ELR (cell line): ENCODE measurements at places on chromosomes 3 and 15.

- no peak for DNase-seq
Measured at GRCh38 chr15:32972686-32973085, 221.8 kb downstream of the FMN1 start.

DNA sequence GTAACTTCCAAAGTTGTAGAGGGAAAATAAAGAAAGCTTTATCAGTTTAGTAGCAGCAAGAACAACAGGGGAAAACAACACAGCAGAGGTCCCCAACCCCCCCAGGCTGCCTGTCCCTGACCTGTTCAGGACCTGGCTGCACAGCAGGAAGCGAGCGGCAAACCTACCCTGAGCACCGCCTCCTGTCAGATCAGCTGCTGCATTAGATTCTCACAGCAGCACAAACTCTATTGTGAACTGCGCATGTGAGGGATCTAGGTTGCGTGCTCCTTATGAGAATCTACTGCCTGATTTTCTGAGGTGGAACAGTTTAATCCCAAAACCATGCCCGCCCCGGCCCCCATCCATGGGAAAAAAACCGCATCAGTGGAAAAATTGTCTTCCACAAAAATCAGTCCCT is 40.3 kb downstream of the USP50 start:
- DNase-seq = no peak

GRCh38 chr15:83475551-83475950 is 28.4 kb downstream of the SH3GL3 start:
- peak; percentile 42 for DNase-seq

DNA sequence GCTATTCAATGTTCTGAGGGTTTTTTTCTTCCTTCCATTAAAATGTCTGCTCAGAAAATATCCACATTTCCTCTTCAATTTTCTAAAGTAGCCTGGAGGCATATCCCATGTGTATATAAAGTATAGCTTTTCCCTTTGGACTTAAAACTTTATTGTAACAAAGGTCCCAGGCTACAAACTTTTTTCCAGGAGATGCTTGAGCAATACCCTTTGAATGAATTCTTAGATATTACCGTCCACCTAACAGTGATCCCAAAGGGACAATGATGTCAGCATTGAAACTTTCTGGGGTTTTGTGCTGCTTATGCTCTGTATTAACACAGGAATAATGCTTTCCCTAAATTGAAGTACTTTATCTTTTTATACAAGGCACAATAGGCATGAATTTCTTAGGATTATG is 525.2 kb downstream of the CADM2 start:
- no peak for DNase-seq

GRCh38 chr15:95017666-95018328 is 786.4 kb downstream of the MCTP2 start:
- DNase-seq = no peak

DNA sequence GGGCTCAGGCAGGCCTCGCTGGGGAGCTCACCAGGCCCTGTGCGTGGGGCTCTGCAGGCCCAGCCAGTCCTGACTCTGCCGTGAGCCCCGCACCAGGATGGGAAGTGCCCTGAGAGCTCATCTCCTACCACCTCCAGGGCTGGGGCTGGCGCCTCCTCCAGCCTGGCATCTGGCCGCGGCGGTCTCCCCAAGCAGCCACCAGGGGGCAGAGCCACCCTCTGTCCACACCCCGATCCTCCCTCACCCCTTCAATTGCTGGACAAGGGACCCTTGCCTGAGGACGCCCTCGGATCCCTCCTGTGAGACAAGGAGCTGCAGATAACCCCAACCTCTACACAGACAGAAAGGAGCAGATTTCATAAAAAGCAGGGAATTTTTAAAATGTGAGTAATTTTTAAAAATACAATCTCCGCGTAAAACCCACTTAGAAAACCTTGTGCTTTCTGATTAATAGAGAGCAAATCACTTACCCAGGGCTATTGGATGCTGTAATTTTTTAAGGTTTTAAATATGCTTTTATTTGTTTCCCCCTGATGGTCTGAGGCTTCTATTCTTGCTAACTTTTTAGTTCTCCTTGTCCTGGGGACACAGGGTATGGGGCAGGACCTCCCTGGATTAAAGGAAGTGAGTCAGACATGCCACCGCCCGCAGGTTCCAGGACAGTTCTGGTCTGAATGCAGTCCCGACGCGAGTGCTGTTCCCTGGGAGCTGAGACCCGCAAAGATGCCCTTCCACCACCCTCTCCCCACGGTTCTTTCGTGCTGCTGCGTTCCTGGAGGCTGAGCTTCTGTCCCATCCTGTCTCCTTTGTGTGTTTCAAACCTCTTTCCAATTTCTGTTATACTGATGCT is 52.3 kb upstream of the CHRNA7 start:
- DNase-seq = peak; percentile 41

GRCh38 chr15:75112848-75113492 is 88.7 kb upstream of the C15orf39 start:
- DNase-seq = no peak

DNA sequence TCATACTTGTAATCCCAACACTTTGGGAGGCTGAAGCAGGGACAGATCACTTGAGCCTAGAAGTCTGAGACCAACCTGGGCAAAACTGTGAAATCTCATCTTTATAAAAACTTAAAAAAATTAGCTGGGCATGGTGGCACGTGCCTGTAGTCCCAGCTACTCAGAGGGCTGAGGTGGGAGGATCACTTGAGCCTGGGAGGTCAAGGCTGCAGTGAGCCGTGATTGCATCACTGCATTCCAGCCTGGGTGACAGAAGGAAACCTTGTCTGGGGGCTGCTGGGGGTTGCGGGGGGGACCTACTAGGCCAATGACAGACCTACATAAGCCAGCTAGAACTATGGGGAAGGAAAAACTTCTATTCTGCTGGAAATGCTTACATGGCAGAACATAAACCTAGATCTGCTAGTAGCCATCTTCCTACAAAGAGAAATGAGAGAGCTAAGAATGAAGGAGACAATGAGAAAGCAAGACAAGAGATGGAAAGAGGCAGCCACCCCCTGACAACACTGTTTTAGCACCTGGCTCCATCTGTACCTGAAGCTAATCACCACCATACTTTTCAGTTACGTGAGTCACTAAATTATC is 23.9 kb downstream of the FOXP1 start:
- no peak for DNase-seq

DNA sequence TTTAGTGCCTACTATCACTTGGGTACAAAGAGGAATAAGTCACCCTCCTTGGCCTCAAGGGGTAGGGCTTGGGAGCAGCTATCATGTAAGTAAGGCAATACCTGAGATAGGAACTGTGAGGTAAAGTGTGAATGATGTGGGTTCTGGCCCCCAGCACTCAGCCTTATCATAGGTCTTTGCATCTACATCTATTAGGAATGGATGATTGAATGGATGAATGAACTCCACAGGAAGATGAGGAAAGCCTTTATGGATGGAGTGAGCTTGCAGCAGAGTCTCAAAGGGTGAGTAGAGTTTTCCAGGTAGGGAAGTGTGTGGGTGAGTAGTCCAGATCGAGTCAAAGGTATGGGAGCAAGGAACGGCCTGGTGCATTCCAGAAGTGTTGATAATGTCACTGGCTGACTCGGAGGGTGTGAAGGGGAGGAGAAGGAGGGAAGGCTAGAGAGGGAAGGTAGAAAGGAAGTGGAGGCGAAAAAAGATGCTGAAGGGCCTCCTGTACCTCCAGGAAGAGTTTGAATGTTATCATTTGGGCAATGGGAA is 13.1 kb upstream of the ABHD2 start:
- DNase-seq = no peak

- peak; percentile 50 for DNase-seq
Measured at GRCh38 chr3:12307136-12307535, 18.3 kb downstream of the PPARG start.

- no peak for DNase-seq
Measured at GRCh38 chr3:65871305-65872141, 167.2 kb downstream of the MAGI1 start.

GRCh38 chr3:30344288-30344687 is 262.1 kb upstream of the TGFBR2 start:
- no peak for DNase-seq

DNA sequence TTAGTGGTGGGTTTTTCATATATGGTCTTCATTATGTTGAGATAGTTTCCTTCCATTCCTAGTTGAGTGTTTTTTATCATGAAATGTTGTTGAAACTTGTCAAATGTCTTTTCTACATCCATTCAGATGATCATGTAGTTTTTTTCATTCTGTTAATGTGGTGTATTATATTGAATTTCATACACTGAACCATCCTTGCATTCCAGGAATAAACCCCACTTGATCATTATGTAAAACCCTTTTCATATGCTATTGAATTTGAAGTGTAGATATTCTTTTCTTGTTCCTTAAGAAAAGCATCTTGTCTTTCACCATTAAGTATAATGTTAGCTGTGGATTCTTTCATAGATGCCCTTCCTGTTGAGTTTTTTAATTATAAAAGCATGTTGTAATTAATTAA is 42.9 kb downstream of the PIAS1 start:
- DNase-seq = no peak

DNA sequence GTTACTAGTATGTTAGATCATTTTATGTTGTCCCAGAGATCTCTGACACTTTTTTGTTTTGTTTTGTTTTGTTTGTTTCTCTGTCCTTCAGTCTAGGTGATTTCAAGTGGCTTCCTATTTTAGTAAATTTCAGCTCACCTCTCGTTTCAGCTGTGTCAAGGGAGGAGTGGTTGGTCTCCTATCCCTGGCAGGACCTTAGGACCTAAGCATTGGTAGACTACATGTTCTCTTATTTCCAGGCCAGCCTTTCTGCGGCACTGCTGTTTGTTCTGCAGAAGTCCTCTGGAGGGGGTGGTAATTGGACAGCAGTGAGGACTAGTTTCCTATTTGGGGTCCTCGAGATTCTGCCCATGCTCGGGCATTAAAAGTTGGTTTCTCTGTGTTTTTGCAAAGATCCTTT is 31.8 kb downstream of the MGA start:
- no peak for DNase-seq

DNA sequence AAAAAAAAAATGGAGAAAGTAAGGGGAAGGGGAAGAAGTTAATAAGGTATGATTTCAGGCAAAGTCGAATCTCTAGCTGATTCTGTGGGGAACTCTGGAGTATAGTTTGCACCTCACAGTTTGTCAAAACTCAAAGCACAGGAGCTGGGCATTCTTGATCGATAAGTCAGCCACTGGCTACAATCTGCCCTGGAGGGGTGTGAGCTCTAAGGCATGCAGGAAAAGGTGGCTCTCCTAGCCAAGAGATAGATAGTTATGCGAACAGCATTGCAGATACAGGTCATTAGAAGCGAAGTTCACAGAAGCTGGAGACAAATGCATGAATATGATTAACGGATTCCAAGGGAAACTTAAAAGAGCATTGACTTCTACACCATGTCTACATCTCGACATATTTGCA is 952.6 kb downstream of the AGBL1 start:
- peak; percentile 70 for DNase-seq

DNA sequence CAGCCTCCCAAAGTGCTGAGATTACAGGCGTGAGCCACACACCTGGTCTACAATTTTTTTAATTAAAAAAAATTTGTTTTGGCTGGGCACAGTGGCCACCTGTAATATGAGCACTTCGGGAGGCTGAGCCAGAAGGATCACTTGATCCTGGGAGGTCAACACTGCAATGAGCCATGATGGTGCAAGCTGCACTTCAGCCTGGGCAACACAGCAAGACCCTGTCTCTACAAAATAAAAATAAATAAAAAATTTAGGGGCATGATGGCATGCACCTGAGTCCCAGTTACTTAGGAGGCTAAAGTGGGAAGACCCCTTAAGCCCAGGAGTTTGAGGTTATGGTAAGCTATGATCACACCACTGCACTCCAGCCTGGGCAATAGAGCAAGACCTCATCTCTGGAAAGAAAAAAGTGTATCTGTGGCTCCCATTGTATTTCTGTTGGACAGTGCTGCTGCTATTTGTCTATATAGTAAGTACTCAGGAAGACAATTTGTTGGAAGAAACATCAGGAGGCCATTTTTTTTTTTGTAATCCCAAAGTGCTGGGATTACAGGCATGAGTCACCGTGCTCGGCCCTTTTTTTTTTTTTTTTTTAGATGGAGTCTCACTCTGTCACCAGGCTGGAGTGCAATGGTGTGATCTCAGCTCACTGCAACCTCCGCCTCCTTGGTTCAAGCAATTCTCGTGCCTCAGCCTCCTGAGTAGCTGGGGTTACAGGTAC is 27.5 kb upstream of the SH3BP5 start:
- DNase-seq = peak; percentile 25
